AML-193 (cell line): ENCODE measurements at places on chromosomes 7 and 10.

- DNase-seq: no peak
Measured at GRCh38 chr7:2471022-2471329, 5.2 kb downstream of the GRIFIN start.

DNA sequence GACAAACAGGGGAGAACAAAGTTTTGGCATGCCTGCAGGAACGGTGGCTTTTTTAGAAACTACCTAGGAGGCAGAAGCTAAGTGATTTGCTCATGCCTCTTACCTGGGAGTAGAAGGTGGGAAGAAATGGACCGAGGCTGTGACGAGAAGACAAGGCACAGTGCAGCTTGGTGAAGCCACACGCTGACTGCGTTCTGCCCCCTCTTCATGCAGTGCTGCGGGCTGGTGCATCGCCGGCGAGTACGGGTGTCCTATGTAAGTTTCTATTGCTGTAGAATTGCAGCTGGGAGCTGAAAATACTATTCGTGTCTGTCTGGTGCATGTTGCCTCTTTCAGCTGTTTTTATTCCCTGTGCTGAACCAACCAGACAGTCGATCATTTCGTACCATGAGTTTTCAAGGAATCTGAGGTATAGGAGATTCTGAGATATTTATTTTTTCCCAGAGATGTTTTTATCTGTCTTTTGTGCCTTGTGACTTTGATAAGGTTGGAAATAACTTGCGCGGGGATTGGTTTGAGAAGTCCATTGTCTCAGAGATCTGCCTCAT is 120.9 kb downstream of the CACNB2 start:
- DNase-seq: no peak

- no peak for DNase-seq
Measured at GRCh38 chr10:23055424-23056185, 39.8 kb upstream of the MSRB2 start.

- no peak for DNase-seq
Measured at GRCh38 chr10:131678613-131679012, 222.2 kb upstream of the PPP2R2D start.

DNA sequence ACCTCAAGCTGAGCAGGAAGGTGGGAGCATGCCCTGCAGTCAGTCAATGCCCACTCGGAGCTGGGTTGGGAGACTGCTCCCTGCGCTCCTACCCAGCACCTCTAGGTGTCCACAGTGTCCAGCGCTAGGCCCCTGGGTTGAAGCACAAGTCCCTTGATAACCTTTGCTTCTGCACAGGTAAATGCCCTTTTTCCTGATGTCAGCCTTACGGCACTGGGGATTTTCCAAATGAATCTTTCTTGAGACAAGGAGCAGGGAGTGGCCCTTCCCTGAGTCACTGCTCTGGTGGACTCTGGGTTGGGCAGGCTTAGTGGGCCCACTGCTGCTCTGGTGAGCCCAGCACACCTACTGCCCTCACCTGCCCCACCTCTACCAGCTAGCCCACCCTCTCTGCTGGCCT is 61.9 kb upstream of the OPN4 start:
- DNase-seq: no peak
